ENCODE measurements at places on chromosomes 1 and 21. TPM values are rescaled to one million over a fixed set of nuclear protein-coding genes. Genes with fewer than 3 reads are reported as not detected.

Gene SHCBP1L
- not detected for total RNA-seq

Gene OR2L5
- not detected for total RNA-seq

Gene UBE2U
- not detected for total RNA-seq

Gene PRAMEF26
- total RNA-seq: not detected

GRCh38 chr1:184507165-184507564 lies 120.3 kb downstream of the C1orf21 start:
- no peaks in the 10 kb centered on the region for H3K36me3 ChIP-seq
- DNase-seq: no peak
- H3K27me3 ChIP-seq: peaks cover 5% of the 10 kb centered on the region

DNA sequence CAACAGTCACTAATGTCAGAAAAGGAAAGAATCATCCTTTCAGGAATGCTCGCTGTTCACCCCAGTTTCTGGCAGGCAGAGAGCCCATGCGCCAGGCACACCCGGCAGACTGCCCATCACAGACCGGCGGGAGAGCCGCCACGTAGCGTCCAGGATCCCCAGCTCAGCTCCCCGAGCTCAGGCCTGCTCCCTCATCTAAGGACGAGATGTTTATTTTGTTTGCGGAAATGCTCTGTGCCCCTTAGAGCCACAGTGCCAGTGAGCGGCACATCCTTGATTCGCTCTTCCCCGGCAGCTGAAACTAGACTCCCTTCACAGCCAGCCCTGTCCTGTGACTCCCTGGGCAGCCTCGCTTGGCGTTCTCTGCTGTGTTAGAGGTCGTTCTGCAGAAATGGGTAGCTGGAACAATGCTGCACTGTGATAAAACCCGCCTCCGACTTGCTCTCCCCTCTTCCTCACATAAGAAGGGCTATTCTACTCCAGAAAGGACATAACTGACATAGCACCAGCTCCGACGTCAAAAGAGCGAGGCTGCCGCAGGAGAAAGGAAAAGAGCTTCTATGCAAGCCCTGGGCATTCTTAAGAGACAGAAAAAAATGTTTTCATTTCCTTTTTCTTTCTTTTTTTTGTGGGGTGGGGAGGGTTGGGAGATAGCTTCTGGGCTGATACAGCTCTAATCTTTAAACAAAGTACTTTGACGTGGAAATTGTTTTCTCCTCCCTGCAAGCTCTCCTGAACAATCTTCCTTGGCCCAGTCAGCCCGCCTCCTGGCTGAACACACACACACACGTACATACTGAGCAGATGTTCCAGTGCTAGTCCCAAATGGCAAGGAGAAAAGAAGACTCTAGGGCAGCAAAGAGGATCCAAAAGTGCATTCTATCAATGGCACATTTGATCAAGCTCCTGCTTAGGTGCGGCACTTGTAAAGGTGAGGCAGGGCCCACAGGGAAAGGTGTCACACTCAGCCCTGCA lies 37.2 kb downstream of the MRAP start:
- no peak overlapping the region for H3K27ac ChIP-seq
- H3K4me1 ChIP-seq: no peaks in the 10 kb centered on the region
- no peak for DNase-seq

DNA sequence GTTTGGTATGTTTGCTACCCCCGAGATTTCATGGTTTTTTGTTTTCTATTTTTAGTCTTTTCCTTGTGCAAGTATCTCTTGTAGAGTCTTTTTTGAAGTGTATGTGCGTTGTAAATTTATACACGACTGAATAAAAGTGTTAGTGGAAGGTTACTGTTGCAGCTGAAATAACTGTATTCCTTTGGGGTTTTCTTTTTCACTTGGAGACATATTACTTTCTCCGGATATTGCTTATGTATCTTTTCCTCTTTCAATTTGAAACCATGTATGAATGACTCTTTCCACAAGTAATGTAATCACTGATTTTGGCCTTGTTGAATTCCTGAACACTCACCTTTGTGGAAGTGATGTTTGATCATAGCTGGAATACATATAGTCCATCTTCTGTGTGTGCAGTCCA lies 956 bp downstream of the URB2 start:
- peak overlapping the region; percentile 82 for H3K27ac ChIP-seq
- no peak for DNase-seq
- no peaks in the 10 kb centered on the region for H3K27me3 ChIP-seq
- H3K4me3 ChIP-seq: peak overlapping the region; percentile 86

DNA sequence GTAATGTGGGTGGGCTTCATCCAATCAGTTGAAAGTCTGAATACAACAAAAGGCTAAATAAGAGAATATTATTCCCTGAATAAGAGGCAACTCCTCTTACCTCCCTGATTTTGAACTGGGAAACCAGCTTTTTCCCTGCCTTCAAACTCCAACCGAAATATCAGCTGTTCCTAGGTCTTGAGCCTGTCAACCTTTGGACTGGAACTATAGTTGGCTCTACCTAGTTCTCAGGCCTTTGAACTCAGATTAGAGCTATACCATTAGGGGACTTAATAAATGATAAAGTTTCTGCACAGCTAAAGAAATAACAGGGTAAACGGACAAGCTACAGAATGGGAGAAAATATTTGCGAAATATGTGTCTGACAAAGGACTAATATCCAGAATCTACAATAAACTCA lies 43.8 kb upstream of the BEND5 start:
- no peak overlapping the region for H3K27ac ChIP-seq
- no peak overlapping the region for H3K4me3 ChIP-seq
- H3K4me1 ChIP-seq: no peaks in the 10 kb centered on the region
- H3K27me3 ChIP-seq: no peaks in the 10 kb centered on the region
- DNase-seq: no peak
- no peaks in the 10 kb centered on the region for H3K36me3 ChIP-seq

DNA sequence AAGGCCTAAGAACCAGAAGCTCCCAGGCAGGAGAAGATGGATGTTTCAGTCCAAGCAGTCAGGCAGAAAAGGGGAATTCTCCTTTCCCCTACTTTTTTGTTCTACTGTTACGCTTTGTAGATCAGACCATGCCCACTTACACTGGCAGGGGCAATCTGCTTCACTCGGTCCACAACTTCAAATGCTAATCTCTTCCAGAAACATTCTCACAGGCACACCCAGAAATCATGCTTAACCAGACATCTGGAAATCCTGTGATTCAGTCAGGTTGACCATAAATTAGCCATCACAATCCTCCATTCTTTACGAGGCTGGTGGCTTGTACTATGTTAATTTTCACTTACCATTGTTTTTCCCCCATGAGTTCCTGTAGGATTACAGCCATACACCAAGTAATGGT lies 23.8 kb upstream of the IL10 start:
- H3K27me3 ChIP-seq: no peaks in the 10 kb centered on the region
- H3K4me1 ChIP-seq: peaks cover 21% of the 10 kb centered on the region
- no peak overlapping the region for H3K4me3 ChIP-seq
- no peak for DNase-seq
- H3K27ac ChIP-seq: no peak overlapping the region
- H3K36me3 ChIP-seq: no peaks in the 10 kb centered on the region

- no peaks in the 10 kb centered on the region for H3K36me3 ChIP-seq
- H3K4me1 ChIP-seq: no peaks in the 10 kb centered on the region
- peaks cover 2% of the 10 kb centered on the region for H3K27me3 ChIP-seq
Measured at GRCh38 chr1:179599623-179600249, 8.1 kb downstream of the TDRD5 start.

DNA sequence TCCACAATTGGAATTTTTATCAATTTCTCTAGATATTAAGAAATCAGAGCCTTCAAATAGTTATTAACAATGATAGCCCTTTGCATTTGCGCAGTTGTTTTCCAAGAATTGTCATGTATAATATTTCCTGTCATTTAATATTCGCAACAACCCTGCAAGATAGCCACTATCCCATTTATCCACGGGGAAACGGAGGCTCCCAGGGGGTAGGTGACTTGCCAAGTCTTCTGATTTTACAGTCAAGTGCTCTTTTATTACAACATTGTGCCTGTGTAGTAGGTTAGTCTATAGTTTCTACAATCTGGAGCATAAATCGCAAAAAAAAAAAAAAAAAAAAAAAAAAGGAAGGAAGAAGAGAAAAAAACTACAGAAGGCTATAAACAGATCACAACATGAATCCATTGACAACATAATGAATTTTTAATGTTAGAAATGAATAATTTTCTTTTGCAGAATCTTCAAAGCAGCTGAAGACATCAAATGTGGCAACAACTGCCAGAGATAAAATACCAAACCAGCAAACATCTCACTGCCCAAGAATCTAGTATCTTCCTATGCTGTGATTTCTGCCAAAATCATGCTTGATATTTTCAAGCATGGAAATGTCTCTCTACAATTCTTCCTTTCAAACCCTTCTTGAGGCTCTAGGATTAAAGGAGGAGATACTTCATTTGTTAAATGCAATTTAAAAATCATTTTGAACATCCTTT lies 125.5 kb downstream of the PTPN14 start:
- peaks cover 19% of the 10 kb centered on the region for H3K4me1 ChIP-seq
- no peak overlapping the region for H3K4me3 ChIP-seq
- H3K27ac ChIP-seq: no peak overlapping the region
- H3K27me3 ChIP-seq: peaks cover 2% of the 10 kb centered on the region

DNA sequence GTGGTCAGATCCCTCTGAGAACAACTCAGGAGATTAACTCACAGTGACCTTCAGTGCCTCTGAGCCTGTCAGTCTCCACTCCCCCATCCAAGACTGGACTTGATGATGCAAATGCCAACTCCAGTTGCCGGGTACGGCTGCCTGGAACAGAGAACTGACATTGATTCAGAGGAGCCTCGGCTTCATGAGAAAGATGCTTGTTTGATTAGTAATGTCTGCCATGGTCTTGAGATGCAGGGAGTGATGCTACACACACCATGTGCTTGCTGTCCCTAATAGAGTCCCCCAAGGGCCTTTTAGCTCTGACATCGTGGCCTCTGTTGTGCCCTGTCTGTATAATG lies 51.8 kb upstream of the LRP8 start:
- no peak for DNase-seq
- no peaks in the 10 kb centered on the region for H3K36me3 ChIP-seq
- H3K4me3 ChIP-seq: no peak overlapping the region
- no peak overlapping the region for H3K27ac ChIP-seq

GRCh38 chr1:53195246-53196016 lies 1.2 kb upstream of the CPT2 start:
- H3K36me3 ChIP-seq: no peaks in the 10 kb centered on the region
- H3K4me1 ChIP-seq: peaks cover 26% of the 10 kb centered on the region
- H3K4me3 ChIP-seq: no peak overlapping the region
- no peak for DNase-seq

DNA sequence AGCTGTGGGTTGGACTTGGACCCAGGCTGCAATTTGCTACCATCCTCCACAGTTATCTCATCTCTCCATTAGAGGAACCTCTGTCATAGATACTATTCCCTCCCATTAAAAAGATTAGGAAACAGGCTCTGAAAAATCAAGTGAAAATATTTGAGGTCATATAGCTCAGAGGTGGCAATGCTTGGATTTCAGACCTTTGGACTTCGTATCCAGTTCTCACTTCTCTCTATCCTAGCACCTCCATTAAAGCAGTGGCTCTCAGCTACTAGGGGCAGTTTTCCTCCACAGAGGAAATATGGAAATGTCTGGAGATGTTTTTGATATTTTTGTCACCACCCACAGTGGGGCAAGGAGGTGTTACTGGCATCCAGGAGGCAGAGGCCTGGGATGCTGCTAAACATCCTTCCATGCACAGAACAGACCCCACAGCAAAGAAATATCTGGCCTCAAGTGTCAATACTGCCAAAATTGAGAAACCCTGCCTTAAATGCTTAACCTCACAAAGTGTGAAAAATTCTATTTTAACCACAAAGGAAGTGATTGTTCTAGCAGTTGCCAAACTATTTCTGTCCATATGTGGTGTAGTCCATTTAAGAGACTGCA lies 54.1 kb downstream of the C8A start:
- DNase-seq: no peak
- no peaks in the 10 kb centered on the region for H3K4me1 ChIP-seq
- no peaks in the 10 kb centered on the region for H3K36me3 ChIP-seq
- H3K27me3 ChIP-seq: no peaks in the 10 kb centered on the region

GRCh38 chr1:170660281-170660713 lies 3.6 kb upstream of the PRRX1 start:
- no peak overlapping the region for H3K4me3 ChIP-seq
- no peak for DNase-seq
- H3K4me1 ChIP-seq: no peaks in the 10 kb centered on the region
- no peak overlapping the region for H3K27ac ChIP-seq
- H3K27me3 ChIP-seq: peaks cover 30% of the 10 kb centered on the region

DNA sequence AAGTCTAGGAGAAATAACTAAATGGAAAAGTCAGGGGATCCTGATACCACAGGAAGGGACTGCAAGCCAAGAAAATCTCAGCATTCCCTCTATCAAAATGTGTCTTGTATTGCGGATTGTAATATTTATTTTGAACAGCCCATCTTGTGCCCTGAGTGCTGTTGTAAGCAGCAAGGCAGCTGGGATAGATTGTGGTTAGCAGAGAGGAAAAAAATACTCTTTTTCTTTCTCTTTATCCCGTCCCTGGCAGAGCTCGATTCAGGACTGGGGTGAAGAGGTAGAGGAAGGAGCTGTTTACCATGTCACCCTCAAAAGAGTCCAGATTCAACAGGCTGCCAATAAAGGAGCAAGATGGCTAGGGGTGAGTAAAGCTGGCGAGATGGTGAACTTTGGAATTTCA lies 1.2 kb downstream of the RGL1 start:
- no peak overlapping the region for H3K27ac ChIP-seq
- DNase-seq: no peak
- no peak overlapping the region for H3K4me3 ChIP-seq
- peaks cover 3% of the 10 kb centered on the region for H3K27me3 ChIP-seq

DNA sequence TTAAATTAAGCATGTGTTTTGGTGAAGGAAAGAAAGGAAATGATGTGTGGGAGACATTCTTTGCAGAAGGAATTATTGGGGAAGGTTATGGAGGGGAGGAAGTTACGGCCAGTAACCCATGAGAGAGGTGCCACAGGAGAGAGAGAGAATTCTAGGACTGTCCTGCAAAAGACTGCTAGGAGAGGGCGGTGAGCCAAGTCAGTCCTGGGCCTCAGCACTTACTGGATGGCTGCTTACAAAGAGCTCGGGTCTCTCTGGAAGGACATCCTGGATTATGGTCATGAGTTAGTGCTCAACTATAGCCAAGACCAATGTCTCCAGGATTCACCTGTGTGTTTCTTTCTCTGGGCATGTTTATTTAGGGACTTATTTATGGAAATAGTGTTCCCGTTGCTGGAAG lies 74.4 kb upstream of the HSD17B7 start:
- no peaks in the 10 kb centered on the region for H3K27me3 ChIP-seq
- H3K4me3 ChIP-seq: no peak overlapping the region
- H3K36me3 ChIP-seq: no peaks in the 10 kb centered on the region
- no peak overlapping the region for H3K27ac ChIP-seq

GRCh38 chr21:32991361-32991760 lies 34.4 kb upstream of the OLIG2 start:
- no peak overlapping the region for H3K4me3 ChIP-seq
- DNase-seq: no peak
- H3K36me3 ChIP-seq: no peaks in the 10 kb centered on the region
- no peak overlapping the region for H3K27ac ChIP-seq
- no peaks in the 10 kb centered on the region for H3K4me1 ChIP-seq
- peaks cover 7% of the 10 kb centered on the region for H3K27me3 ChIP-seq

- H3K36me3 ChIP-seq: no peaks in the 10 kb centered on the region
- peaks cover 7% of the 10 kb centered on the region for H3K27me3 ChIP-seq
- no peak for DNase-seq
- no peak overlapping the region for H3K27ac ChIP-seq
Measured at GRCh38 chr1:232617237-232617636, 12.7 kb downstream of the SIPA1L2 start.

- DNase-seq: no peak
- H3K4me3 ChIP-seq: peak overlapping the region; percentile 60
- H3K27ac ChIP-seq: peak overlapping the region; percentile 89
- no peaks in the 10 kb centered on the region for H3K36me3 ChIP-seq
Measured at GRCh38 chr1:91556556-91556955, 55.9 kb downstream of the CDC7 start.
